HT-29 (cell line): ENCODE measurements at places on chromosomes 5 and 9.

GRCh38 chr9:116154976-116155697 lies 1.5 kb downstream of the PAPPA start:
- DNase-seq = no peak

DNA sequence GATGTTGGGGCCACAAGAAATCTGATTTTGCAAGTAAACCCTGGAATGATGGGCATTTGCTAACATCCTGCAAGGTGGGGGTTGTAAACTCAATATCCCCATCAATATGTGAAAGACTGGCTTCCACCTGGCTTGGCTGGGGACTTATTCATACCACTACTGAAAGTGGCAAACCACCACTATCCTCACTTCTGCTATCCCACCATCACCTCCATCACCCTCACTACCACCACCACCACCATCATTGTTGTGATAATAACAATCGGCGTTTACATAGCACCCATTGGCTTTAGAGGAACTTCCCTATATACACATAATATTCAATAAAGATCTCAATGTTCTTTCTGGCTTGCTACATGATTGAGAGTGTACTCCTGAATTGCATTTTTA lies 224.7 kb upstream of the DAP start:
- no peak for DNase-seq

DNA sequence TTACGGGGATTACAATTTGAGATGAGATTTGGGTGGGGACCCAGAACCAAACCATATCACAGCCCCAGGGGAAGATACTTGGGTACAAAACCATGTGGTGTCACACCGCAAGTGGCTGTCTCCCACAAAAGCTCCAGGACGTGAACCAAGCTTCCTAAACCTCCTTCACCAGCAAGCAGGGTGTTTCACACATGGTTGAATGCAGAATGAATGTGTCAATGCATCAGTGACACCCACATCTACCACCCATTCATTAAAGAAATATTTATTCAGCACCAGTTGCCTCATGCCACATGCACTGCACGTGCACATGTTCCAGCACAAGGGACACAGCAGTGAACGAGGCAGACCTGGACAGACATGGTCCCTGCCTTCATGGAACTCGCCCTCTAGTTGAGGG lies 70.9 kb upstream of the SPOCK1 start:
- no peak for DNase-seq

DNA sequence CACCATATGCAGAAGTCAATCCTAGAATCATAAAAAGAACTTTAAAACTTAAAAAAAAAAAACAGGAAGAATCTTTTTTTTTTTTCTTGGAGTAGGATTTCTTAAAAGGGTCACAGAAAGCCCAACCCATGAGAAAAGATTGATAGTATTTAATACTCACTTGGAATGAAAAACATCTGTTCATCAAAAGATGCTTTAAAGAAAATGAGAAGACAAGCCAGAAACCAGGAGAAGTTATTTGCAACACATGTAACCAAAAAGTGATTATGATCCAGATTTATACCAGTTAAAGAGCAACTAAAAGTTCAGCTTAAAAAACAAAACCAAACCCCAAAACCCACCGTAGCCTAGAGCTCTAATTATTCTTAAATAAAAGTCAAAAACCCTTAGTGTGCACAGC lies 69.3 kb downstream of the TLE4 start:
- no peak for DNase-seq

GRCh38 chr5:68745448-68745847 lies 348.4 kb upstream of the SLC30A5 start:
- DNase-seq = peak; percentile 23

- no peak for DNase-seq
Measured at GRCh38 chr5:55134053-55134722, 25.8 kb upstream of the GPX8 start.

- DNase-seq = no peak
Measured at GRCh38 chr5:4976902-4977301, 163.2 kb upstream of the ADAMTS16 start.

- DNase-seq = no peak
Measured at GRCh38 chr5:74082512-74083055, 456.6 kb downstream of the ARHGEF28 start.

- peak; percentile 80 for DNase-seq
Measured at GRCh38 chr9:107213561-107214028, 69.5 kb upstream of the RAD23B start.

DNA sequence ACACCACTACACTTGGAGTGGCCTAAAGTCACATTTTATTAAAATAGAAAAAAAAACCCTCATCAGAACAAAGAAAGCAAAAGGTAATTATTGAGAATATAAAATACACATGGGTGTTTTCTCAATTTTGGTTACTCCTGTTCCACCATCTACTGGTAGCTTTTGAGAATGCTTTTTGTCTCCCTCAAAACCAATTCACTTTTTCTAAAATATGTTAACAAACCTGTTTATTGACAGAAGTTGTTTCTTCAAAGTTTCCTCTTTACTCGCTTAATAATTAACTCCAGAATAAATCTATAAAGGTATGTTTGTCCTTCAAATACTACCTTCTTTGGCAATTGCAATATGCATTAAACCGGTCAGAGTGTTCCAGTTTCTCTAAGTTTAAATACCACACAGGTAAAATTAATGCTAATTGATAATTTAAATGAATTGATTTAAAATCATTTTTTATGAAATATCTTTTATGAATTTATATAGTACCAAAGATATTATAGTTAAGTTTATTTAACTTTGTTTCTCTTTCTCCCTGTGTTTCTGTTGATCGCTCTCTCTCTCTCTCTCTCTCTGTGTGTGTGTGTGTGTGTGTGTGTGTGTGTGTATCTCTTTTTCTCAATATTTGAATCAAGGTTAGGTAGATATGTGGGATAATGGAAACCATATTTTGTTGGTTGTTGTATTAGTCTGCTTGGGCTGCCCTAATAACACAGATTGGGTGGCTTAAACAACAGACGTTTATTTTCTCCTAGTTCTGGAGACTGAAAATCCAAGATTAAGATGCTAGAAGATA lies 487.4 kb downstream of the PRDM9 start:
- DNase-seq = peak; percentile 65

- DNase-seq = no peak
Measured at GRCh38 chr5:1158647-1159340, 42.6 kb upstream of the SLC6A19 start.

DNA sequence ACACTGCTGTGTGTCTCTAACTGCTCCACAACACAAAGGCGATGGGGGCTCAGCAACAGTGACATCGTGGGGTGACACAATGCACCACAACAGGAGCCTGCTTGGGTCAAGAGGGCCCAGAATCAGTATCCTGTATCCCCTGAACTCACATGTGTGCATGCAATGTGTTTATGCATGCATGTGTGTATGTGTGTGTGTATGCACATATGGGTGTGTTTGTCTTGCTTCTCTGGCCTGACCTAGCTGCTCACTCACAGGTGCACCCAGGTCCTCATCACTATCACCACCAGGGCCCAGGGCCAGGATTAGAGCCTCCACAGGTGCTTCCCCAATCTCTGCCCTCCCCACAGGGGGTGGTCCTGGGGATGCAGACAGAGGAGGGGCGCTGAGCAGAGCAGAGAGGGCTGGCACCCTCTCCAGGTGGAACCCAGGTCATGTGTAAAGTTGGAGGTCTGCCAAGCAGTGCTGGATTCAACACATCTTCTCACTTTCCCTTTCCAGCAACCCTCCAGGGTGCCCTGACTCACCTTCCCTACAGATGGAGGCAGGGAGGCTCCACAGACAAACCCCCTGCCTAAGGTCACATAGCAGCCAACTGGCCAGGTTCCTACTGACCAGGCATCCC lies 18.1 kb upstream of the ZNF484 start:
- no peak for DNase-seq

DNA sequence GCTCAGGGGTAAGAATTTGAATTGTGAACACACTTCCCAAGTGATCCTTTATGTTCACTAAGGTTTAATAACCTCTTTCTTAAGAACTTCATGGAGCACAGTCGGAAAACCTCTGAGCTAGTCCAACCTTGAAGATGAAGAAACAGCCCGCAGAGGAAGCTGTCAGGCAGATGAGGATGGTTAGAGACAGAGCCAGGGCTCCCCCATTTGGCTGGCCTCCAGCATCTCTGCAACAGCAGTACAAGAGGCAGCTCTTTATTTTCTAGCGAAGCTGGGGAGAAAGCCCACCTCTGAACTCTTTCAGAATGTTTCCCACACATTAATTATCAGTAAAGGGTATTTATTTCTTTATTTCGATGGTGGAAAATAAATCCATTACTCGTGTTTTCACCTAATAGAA lies 350.8 kb downstream of the DMRT2 start:
- DNase-seq = no peak

DNA sequence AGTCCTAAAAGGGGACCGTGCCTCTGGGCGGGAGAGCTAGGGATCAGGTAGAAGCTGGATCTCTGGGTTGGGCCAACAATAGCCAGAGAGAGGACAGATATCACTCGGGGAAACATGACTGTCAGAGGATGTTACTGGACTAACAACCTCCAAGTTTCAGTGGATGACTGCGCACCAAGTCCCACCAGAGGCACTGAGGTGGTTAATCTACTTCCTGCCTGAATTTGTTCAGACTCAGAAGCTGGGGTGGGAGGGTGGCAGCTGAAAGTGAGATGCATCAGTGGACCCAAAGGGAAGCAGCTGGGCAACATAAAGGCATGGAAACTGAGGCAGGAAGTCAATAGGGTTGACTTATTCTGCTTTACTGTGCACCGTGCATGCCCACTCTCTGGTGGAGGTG lies 130.1 kb upstream of the SLC44A1 start:
- no peak for DNase-seq

- peak; percentile 14 for DNase-seq
Measured at GRCh38 chr5:115170929-115171510, 1.3 kb upstream of the TRIM36 start.

GRCh38 chr5:139395844-139396640 lies 1.1 kb upstream of the PROB1 start:
- no peak for DNase-seq

GRCh38 chr5:571791-572190 lies 40.3 kb upstream of the CEP72 start:
- no peak for DNase-seq

DNA sequence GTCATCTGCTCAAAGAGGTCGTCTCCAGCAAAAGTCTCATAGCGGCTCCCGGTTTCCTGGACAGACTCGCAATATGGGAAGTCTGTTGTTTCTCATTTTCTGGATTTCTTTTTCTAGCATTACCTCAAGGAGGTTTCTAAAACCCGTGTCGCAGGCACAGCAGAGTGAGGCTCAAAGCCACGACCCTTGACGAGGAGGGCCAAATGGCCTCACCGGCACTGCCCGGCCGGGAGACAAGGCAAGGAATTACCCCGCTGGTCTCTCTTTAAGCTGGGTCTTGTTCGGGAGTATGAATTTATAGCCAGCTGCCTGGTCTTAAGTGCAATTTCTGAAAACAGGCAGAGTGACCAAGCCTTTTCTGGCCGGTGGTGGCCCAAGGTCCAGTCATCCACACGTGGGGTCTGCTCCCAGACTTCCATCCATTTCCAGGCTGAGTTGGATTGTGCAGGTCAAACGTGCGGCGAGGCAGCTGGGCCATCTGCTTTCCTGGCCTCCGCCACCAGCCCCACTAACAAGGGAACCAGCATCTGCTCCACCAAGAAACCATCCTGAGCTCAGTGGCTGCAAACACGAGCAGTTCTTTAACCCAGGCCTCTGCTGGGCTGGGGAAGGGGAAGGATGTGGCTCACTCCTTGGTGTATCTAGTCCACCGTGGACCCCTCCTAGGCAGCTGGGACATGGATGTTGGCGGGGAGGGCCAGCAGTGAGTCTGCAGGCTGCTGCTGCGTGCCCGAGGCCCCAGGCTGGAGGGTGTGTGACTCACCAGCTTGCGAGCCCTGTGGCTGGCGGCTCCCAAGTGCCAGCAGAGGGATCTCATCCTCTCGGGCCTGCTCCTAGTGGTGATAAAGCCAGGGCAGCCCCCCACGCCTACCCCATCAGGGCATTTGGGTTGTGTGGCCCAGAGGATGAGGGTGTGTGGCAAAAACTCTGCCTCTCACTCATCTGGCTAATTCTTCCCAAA lies 55.6 kb upstream of the COL5A1 start:
- DNase-seq = no peak
